ENCODE measurements at places on chromosomes 7 and 10.

- no peak for DNase-seq
These were observed 804 bp downstream of the TMEM106B start for GRCh38 chr7:12211711-12212485.

GRCh38 chr10:129689671-129690071, 222.6 kb downstream of the MGMT start:
- no peak for DNase-seq

DNA sequence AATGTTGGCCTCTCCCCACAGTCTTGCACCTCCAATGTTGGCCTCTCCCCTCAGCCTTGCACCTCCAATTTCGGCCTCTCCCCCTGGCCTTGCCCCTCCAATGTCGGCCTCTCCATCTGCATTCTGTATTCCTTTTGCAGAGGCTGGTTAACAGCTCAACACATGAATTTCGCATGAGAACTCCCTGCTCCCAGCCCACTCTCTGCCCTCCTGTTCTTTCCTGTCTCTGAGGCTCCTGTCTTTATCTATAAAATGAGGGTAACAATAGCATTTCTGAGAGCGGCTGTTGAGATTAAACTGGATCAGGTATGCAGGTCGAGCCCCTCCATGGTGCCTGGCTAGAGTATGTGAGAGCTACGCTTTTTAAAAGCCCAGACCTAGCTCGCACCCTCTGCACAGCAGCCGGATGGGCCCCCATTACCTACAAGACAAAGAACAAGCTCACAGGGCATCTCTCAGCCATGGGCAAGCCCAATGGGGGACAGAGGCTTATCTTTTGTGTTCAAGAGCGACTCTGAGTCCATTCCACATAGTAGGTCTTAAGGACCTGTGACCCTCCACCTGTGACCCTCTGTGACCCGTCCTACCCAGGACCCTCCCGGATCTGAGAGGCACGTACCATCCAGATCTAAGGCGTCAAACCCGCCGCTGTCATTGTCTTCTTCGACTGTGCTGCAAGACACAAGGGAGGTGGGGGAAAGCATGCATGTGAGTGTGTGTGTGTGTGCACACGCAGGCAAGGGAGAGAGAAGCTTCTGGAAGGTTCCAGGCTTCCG, 82.2 kb upstream of the GNA12 start:
- no peak for DNase-seq

DNA sequence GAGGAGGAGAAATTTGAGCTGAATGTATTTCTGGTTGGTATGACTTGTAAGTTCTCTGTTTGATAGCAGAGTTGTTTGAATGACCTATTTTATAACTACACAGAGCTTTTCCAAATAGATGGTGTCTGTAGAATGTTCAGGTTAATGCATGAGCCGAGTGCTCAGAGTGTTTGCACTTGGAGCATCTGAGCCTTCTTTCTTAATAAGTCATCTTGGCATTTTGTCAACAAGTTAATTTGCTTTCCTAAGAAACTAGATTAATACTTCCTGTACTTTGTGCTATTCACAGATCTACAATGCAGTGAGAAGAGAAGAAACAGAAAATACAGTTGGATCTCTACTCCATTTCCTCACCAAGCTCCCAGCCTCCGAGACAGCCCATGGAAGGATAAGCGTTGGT, 138.2 kb downstream of the PLCE1 start:
- DNase-seq = no peak

GRCh38 chr7:114086914-114087652, 168.3 kb upstream of the PPP1R3A start:
- no peak for DNase-seq

GRCh38 chr10:87842776-87843497, 20.4 kb downstream of the KLLN start:
- peak; percentile 60 for DNase-seq

DNA sequence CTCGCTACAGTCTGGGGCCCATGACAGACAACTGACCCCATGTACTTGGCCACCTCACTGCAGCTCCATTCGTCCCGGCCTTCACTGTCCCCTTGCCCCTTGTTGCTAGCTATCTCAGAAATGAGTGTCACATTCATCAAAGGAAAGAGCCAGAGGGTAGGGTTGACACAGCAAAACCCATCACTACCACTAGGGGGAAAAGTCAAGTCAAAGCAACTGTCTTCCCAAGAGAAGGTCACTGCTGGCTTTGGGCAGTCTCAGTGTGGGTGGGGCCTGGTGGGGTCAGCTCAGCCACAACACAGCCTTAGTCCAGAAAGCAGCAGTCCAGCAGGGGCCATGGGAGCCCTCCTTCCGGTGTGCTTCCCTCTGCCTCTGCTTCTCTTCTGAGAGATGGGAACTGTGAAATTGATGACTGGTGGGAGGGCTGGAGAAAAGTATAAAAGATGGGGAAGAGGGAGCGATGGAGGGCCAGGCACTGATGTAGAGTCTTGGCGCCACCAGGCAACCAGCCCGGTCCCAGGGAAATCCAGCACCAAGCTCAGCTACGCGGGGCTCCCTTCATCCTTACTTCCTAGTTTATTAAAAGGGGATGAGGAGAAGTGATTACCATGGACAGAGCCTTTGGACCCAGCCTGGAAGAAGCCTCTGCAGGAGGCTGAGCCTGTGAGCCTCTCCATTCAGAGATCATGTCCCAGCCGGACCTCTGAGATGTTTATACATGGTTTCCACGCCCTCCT, 58.0 kb downstream of the PLXNA4 start:
- DNase-seq = no peak

DNA sequence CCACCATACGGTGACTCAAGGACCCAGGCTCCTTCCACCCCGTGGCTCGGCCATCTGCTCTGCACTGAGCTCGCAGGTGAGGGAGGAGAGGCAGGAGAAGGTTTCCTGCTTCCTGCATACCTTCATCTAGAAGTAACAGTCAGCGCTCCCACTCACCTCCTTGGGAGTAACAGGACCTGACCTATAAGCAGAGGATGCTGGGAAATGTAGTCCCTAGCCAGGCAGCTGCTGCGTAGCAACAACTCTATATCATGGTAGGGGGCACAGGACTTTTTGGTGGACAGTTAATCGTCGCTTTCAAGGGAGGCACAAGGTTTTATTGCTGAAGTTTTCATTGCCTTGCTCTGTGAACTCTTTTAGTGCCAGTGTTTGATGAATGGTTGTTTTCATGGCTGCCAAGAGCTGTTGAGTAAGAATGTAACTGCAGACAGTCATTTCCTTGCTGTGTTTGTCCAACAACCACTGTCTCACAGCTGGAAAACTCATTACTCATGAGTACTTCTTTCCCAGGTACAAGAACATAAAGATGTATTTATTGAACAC, 10.2 kb upstream of the ZFYVE27 start:
- no peak for DNase-seq

GRCh38 chr10:122642726-122643605, 56.7 kb downstream of the C10orf120 start:
- DNase-seq = no peak

GRCh38 chr7:123819001-123819400, 26.0 kb upstream of the HYAL4 start:
- no peak for DNase-seq

DNA sequence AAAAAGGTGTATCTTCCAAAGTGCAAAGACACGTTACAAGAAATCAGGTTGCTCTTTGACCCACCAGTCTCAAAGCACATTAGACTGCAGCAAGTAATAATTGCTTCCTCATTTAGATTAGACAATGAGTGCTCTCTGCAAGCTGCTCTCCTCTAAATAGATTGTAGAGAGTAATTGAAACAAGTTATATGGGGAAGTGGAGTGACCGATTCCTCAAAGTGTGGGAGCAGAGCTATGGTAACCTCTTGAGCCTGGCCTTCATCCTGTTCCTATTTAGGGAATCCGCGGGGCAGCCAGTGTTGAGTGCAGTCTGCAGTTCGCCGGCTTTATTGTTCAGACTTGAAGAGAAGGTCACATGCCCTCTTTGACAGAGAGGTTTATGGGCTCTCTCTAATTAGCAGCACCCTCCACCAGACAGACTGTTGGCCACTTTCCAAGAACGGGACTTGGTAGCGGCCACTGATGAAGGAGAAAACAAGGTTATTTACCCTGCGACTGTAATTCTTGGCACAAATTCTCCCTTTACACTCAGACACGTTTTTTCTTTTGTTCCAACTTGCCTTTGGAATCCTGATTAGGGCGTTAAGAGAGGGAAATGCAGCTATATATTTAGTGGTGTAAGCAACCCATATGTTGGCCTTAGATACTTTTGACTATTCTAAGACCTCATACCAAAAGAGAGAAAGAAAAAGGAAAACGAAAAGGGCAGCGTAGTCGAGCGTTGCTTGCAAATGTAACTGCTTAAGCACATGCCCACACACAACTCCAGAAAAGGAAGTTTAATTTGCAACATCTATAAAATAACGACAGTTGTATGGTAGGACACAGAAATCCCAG, 107.5 kb downstream of the REEP3 start:
- DNase-seq = peak; percentile 61

GRCh38 chr7:92729751-92730150, 106.6 kb downstream of the CDK6 start:
- no peak for DNase-seq

DNA sequence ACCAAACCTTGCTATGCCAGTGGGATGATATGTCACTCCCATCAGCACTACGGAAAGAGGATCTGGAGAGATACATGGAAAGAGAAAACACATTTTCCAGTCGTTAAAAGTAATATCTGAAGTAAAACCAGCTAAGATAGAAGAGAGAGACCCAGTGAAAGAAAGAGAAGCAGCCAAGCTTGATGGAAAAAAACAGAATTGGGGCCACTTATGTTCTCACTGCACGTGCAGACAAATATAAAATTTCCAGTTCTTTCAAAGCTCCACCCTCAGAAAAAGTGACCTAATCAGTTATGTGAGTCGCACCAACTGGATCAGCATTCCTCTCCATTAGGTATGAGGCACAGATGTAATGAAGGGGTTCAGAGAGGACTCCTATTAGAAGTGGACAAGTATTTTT, 266.1 kb downstream of the MTERF1 start:
- no peak for DNase-seq

DNA sequence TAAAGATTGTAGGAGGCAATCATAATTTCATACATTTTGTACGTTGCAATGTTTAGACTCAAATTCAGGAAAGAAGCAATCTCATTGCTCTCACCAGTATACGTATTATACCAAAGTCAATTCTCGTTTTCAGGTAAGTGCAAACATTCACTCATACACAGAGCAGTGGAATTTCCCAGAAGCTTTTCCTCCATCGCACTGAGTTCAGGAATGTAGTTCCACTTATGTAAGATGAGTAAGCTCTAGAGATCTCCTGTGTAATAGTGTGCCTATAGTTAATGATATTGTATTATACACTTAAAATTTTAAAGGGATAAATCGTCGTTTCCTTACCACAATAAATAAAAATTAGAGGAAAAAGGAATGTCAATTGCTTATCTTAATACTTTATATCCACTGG, 470.8 kb upstream of the KCND2 start:
- no peak for DNase-seq

GRCh38 chr7:12493407-12493806, 77.1 kb upstream of the SCIN start:
- no peak for DNase-seq

- DNase-seq = no peak
These were observed 179.6 kb downstream of the FZD1 start for GRCh38 chr7:91443862-91444261.

DNA sequence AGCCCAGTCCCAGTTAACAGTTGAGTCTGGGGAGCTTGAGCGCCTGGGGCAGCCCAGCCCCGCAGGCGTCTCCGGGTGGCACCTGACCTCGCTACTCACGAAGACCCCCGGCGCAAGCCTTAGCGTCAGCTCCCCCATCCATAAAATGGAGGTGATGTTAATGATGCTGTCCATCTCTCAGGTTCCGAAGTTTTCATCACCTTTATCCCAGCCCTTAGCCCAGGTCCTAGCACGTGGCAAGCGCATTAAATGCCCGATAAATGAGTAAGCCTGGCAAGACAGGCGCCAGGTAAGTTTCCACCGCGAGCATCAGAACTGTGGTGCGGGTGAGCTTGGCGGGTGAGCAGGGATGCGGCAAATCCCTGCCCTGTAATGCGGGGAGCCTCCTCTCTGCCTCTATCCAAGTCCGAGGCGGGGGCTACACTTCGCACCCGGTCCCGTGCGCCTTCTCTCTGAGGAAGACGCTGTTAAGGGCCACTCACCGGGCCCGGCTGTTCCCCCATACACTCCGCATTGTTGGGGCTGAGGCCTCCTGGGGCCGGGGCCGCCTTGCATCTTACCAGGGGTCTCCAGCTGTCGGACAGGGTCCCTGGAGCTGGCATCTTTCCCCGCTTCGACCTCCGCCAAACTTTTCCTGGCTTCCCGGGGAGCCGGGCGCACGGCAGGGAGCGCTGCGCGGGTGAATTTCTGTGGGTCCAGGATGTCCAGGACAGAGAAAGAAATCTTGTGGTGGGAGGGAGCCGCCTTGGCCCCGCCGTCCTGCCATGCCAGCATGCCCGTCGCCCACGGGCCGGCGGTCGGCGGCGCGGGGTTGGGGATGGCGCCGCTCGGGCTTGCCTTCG, 444 bp downstream of the NKX1-2 start:
- DNase-seq = no peak

- DNase-seq = no peak
These were observed 377.6 kb downstream of the GPR158 start for GRCh38 chr10:25552283-25552919.

DNA sequence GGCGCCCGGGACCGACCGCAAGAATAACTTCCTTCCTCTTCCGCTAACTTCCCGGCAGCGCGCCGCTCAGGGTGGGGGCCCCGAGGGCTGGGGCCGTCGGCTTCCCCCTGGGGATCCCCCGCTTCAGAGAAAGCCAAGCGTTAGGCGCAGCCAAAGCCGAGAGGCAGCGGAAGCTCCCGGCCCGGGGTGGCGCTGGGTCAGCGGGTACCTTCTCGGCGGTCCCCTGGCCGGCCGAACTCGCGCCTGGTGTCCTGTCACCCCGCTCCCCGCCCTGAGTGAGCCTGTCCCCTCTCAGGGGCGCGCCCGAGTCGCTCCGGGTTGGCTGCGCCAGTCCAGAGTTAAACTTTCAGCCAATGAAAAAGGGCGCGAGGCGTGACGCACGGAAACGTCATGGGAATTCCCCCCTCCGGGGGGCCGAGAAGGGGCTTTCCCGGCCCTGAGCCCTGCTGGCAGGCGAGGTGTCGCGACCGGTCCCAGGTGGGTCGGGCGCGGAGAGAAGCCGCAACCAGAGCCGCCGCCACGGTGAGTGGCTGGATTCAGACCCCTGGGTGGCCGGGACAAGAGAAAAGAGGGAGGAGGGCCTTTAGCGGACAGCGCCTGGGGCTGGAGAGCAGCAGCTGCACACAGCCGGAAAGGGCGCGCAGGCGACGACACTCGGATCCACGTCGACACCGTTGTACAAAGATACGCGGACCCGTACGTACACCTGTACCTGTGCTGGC, 1.3 kb upstream of the NFKB2 start:
- DNase-seq = peak; percentile 77

Data from GDM1 (cell line).